Hematopoietic multipotent progenitor cell treated with erythropoietin and hydrocortisone succinate and interleukin-3 and kit ligand, for 15 days (in vitro differentiated cells): ENCODE measurements at places on chromosomes 11 and 22.
A peak's percentile ranks its signal among the peaks of the same experiment; 100 is the strongest.

DNA sequence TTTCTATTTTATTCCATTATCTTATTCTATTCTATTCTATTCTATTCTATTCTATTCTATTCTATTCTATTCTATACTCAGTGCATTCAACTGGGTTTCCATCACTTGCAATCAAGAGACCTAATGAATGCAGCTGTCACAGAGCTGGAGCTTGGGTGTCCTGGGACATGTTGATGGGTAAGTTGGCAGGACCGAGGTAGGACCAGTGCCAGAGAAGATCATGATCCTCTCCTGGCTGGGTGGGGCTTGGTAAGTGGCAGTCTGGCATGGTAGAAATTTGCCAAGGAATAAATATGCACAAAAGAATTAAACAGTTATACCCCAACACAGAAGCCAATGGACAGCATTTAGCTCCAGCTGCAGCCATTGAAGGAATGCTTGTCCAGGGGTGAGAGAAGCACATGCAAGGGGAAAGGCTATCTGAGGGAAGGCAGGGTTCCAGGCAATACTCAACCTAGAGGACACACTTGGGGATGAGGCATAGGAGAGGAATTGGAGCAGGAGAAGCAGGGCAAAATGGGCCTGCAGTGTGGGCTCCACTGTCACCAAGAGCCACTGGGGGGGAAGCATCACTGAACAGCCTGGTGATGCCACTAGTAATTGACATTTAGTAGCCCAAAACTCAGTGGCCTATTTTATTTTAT is 97.0 kb upstream of the CD82 start:
- no peak for DNase-seq

GRCh38 chr11:766106-766935 is 11.0 kb downstream of the GATD1 start:
- no peak for DNase-seq

DNA sequence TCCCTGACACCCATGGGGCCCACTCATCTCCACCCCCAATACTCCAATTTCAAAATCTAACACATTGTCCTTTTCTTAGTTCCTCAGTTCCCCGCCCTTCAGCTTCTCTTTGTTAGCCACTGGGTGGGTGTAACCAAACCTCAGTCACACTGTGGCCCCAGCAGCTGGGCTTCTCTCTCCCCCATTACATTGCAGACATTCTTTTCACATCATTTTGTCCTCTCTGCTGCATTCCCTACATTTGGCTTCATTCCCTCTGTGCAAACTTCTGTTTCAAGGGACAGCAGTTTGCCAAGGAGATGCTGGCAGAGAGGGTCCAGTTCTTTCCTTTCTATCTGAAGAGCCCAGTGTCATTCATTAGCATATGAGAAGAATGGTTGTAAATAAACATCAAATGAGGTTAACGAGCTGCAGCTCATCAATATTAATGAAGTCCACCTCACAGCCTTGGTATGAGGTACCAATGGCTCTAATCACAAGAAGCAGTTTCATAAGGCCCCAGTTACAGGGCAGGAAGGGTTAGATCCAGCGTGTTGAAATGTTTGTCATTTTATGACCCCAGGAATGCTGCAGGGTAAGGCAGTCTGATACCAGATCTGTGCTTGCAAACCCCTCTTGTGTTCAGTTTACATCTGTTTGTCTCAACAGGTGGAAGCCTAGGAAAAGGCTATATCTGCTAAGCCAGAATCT is 72.3 kb downstream of the ARFGAP2 start:
- no peak for DNase-seq

DNA sequence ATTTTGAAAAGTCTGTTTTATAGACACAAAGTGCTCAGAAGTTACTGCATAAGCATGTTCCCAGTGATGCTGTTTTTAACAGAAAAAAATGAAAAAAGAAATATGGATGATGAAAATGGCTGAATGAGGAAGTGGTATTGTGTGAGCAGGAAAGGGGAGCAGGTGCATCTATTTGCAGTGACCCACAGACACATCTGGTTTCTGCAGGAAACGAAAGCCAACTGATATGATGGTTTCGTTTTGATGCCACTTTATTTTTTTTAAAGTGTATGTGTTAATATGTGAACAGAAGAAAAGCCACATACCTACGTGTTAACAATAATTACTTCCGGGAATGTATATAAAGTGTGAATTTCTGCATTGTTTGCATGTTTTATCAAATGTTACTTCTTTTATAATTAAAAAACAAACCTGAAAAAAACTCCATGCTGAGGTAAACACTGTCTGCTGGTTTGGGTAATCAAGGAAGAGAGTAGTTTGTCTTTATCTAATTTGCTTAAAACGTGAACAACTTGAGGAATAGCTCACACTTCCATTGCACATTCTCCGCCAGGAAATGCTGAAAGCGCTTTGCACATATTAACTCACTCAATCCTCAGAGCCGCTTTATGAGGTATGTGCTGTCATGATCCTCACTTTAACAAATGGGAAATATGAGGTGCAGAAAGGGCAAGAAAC is 1335.9 kb downstream of the TBC1D22A start:
- DNase-seq, result no peak

- DNase-seq, result no peak
Measured at GRCh38 chr11:84924154-84924692, 702.9 kb downstream of the DLG2 start.

- DNase-seq, result no peak
Measured at GRCh38 chr11:36019722-36020121, 75.9 kb downstream of the LDLRAD3 start.

DNA sequence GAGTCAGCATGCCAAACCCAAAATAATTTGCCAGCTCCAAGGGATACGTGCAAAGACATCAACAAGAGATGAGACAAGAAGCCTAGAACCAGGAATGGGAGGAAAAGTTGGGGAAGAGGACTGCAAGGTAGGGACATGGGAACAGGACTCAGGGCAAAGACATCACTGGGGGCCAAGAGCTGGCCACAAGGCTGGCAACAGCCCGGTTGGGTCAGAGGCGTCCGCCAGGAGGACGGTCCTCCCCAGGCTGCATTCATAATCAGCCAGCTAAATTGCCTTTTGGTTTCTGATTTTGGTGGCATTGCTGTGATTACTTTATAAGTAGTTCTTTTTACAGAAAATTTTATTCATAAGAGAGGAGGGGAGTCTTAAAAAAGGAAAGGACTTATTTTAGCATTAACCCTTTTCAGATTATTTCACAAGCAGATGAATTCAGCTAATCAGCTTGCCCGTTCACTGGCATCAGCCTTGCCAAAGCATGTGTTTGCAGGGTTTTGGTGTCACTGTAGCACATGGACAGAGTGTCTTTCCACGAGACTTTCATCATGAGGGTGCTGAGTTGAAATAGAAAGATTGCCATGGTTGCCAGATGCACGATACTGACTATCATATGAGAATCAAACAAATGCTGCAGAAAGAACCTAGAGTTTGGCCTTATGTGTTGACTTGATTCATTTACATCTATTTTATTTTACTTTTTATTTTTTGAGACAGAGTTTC is 23.2 kb upstream of the NAV2 start:
- DNase-seq, result no peak

- no peak for DNase-seq
Measured at GRCh38 chr22:38075961-38076360, 8.0 kb downstream of the SLC16A8 start.

DNA sequence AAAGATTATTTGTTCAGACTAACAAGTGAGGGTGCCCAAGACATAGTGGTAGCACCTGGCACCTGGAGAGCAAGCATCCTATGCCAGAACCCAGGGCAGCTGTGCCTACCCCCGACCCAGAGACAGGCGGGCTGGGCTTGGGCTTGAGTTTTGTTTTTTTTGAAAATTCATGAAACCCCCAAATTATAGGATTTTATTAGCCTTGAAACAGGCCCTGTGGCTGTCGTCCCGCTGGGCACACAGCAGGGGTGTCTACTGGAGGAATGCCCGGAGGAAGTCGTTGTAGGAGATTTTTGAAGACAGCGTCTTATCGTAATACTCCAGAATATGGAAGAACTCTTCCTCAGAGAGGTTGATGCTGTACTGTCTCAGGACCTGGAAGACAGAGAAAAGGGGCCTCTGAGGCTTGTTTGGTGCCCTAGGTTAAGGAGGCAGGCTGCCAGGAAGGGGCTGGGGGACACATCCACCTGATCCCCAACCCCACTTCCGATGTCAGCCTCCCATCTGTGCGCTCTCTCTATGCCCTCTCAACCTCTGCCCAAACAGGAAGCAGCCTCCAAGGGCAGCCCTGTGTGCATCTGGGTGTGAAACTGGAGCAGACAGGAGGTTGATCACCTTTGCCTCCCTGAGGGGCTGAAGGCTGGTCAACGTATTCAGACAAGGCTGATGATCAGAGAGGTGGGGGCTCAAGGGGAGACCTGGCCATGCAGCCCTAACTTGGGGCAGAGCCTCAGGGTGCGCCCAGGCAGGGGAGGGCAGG is 117.0 kb downstream of the MPPED1 start:
- no peak for DNase-seq

GRCh38 chr11:9783986-9784385 is 120.1 kb downstream of the SWAP70 start:
- peak; percentile 34 for DNase-seq

DNA sequence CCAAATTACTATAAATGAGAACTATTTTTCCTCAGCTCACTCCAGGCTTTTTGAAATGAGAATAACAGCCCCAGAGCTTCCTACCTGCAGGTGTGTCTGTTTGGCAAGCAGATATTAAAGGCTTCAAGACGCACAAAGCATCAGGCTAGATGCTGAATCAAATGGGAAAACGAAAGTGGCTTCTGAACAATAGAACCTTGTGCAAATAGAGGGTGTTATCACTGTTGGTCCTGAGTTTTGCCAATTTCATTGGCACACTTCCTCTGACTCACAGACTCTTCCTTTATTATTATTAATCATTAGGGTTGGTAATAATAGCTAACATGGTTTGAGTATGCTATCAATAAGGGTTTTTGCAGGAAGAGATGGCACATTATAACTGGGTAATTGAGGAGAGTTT is 13.4 kb downstream of the SYT13 start:
- DNase-seq, result no peak

DNA sequence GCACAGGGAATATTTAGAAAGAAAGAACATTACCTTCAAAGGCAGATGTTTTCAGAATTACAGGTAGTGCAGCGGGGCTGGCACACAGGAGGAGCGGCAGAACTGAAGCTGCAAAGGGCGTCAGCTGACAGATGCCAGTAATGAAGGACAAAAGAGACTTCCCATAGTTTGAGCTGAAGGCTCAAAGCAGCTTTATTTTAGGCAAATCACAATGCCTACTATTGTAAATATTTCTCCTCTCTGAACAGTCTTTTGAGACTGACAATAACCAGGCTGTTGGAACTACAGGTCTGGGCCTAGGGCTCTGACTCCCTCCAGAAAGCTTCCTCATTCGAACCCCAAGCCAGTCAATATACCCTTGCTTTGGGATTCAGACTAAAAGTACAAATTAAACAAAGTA is 256.9 kb upstream of the NARS2 start:
- no peak for DNase-seq

DNA sequence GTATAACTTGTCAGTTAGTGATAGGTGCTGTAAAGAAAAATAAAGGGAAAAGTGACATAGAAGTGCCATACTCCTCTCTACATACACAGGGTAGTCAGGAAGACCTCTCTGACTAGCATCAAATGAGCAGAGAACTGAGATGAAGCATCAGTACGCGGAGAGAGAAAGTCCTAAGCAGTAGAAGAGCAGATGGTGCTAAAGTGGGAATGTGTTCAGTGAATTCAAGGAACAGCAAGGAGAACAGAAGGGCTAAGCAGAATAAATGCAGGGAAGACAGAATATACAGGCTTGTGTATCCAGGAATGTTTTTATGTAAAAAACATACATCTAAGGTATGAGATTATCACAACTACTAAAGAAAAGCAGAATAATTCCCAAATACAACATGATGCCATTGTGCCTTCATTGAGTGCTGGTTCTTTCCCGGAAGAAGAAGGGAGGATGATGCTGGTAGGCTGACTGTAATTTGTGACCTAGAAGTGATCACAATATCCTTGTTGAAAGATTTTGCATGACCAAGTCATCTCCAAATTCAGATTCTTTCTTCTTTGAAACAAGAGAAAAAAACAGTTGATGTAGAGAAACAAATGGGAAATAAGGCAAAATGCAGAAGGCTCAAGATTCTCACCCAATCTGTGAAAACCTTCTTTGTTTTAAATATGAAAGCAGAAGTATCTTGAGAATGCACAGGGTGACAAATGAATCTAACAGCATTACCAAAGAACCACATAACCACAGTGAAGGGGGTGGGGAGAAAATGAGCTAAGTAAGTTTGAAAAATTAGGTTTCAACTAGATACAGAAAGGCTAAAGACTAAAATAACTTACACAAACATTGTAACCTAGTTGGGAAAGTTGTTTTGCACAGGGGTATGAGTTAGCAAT is 20.5 kb downstream of the MRE11 start:
- no peak for DNase-seq

DNA sequence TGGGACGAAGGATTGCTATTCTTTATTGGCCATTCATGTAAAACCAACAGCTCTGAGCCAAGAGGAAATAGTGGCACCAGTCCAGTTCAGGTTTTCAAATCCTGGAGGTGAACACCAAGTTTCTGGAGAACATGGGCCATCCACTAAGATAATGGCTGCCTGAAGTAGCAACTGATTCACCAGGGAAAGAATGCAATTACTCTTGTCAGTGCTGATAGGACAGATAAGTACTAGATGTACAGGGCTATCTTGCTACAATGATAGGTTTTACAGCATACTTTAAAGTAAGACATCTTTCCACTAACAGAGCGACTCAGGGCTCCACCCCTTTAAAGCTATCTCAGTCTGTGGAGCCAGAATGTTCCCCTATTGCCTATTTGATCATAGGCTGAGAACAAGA is 36.8 kb upstream of the APOA1 start:
- no peak for DNase-seq

- DNase-seq, result no peak
Measured at GRCh38 chr11:27618281-27618915, 81.9 kb downstream of the BDNF start.

GRCh38 chr11:28631148-28631547 is 523.0 kb downstream of the METTL15 start:
- DNase-seq, result no peak

GRCh38 chr22:24992946-24993345 is 40.4 kb downstream of the KIAA1671 start:
- DNase-seq, result no peak

DNA sequence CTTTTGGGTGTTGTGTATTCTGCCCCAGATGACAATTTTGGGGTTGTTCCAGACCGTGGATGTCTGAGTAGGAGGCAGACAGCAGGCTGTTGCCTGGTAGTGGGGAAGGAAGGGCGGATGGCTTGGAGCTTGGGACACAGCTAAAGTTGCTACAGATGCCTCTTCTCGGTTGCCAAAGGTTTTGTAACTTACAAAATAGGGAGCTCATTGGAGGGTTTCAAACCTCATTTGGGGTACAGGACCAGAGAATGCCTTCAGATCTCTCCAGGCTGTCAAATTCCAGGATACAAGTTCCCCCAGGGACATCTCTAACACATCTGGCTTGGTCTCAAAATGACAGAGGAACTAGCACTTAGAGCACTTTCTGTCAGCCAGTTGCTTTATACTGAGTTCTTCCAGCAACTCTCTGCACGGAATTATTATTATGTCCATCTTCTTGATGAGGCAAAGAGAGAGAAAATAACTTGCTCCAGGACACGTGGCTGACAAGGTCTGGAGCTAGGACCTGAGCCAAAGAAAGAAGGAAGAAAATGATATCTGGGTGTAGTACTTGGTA is 56.0 kb downstream of the SLC1A2 start:
- no peak for DNase-seq

GRCh38 chr11:12862696-12863469 is 146.2 kb upstream of the RASSF10 start:
- no peak for DNase-seq

- DNase-seq, result no peak
Measured at GRCh38 chr11:106399076-106399511, 321.6 kb downstream of the AASDHPPT start.

- DNase-seq, result no peak
Measured at GRCh38 chr22:25365491-25366261, 146.2 kb downstream of the CRYBB2 start.

- DNase-seq, result peak; percentile 34
Measured at GRCh38 chr11:27201454-27202302, 161.1 kb downstream of the BBOX1 start.
